Adrenal gland (tissue), 19 donors: ENCODE measurements at places on chromosomes 6 and 20. TPM values are rescaled to one million over a fixed set of nuclear protein-coding genes. Genes with fewer than 3 reads are reported as not detected.

- H3K27ac ChIP-seq, result no peak overlapping the region
- peaks cover 3% of the 10 kb centered on the region for H3K4me1 ChIP-seq
- DNase-seq, result peak; percentile 61
Observed at GRCh38 chr6:3913077-3913957, 64.1 kb downstream of the FAM50B start.

DNA sequence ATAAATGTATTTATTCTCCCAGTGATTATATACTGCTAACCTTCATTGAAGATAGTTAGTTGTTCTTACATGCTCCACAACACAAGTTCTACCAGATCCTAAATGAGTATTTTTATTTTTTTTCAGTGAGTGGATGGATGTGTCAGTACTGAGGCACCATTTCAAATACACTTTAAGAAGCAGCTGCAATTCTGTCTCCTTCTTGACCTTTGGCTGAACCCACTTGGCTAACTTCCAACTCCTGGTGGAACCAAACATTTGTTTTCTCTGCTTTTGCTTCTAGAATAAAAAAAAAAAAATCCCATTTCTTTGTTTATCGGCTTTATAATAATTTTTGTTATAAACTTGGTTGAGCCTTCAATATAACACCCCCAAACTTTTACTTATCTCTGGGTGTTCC lies 458.3 kb upstream of the MAP3K7 start:
- peak; percentile 23 for DNase-seq
- H3K4me3 ChIP-seq, result no peak overlapping the region
- no peaks in the 10 kb centered on the region for H3K36me3 ChIP-seq
- H3K4me1 ChIP-seq, result no peaks in the 10 kb centered on the region
- no peak overlapping the region for H3K27ac ChIP-seq
- no peaks in the 10 kb centered on the region for H3K27me3 ChIP-seq

DNA sequence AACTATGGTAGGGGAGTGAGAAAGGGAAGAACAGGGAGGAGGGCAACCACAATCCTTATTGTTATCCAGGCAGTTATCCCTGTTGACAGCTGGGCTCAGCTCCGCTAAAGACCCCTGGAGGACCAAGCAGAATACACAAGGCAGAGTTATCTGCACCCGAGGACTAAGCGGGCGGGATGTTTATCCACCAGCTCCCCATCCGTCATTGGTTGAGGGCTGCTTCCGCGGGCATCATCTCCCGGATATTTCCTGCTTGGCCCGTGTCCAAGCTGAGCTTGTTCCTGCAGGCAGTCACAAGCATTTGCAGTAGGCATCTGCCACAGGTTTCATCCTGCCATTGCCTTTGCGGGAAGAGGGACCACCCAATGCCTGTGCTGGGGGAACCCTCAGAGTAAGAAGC lies 102.1 kb downstream of the DLGAP4 start:
- no peaks in the 10 kb centered on the region for H3K4me1 ChIP-seq
- DNase-seq, result peak; percentile 43
- H3K27me3 ChIP-seq, result no peaks in the 10 kb centered on the region
- no peaks in the 10 kb centered on the region for H3K36me3 ChIP-seq
- H3K27ac ChIP-seq, result no peak overlapping the region

DNA sequence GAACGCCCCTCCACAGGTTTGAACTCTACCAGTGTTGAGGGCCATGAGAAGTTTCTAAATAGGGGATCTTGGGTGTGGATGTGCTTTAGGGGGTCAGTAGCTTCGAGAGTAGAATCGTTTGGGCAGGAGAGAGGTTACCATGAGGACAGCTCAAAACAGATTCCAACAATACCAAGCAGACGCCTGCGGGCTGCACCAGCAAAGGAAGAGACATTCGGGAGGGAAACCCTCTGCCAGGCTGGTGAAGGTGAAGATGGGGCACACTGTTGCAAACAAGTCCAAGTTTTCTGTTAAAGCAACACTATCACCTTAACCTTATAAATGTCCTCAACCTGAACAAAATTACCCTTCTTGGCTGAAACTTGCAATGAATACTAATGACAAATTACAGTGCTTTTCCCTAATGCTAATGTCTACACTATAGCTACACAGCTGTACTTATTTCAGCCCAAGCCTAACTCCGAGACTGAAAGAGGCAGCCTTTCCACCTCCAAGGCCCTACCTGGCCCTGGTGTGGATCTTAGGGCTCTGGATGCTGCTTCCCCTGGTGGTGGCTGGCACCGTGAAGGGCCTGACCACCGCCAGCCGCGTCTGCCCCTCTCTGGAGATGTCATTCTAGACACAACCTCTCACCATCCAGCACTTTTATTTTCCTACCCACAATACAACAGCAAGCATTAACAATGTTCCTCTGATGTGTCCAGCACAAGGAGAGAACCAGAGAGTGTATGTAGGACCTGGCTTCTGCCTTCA lies 80.1 kb downstream of the DLL1 start:
- no peak for DNase-seq
- no peaks in the 10 kb centered on the region for H3K4me1 ChIP-seq
- no peak overlapping the region for H3K27ac ChIP-seq
- no peaks in the 10 kb centered on the region for H3K36me3 ChIP-seq
- no peak overlapping the region for H3K4me3 ChIP-seq

DNA sequence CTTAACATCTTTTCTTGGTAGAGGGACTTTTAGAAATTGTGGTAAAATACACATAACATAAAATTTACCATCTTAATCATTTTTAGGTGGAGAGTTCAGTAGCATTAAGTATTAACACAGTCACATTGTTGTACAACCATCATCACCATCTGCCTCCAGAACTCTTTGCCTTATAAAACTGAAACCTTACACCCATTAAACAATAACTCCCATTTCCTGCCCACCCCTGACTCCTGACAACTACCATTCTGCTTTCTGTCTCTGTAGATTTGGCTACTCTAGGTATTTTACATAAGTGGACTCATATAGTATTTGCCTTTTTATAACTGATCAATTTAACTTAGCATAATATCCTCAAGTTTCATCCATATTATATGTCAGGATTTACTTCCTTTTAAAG lies 88.7 kb downstream of the ZHX3 start:
- no peak for DNase-seq
- H3K4me1 ChIP-seq, result peaks cover 21% of the 10 kb centered on the region
- H3K27ac ChIP-seq, result no peak overlapping the region
- H3K27me3 ChIP-seq, result no peaks in the 10 kb centered on the region
- H3K4me3 ChIP-seq, result no peak overlapping the region

DNA sequence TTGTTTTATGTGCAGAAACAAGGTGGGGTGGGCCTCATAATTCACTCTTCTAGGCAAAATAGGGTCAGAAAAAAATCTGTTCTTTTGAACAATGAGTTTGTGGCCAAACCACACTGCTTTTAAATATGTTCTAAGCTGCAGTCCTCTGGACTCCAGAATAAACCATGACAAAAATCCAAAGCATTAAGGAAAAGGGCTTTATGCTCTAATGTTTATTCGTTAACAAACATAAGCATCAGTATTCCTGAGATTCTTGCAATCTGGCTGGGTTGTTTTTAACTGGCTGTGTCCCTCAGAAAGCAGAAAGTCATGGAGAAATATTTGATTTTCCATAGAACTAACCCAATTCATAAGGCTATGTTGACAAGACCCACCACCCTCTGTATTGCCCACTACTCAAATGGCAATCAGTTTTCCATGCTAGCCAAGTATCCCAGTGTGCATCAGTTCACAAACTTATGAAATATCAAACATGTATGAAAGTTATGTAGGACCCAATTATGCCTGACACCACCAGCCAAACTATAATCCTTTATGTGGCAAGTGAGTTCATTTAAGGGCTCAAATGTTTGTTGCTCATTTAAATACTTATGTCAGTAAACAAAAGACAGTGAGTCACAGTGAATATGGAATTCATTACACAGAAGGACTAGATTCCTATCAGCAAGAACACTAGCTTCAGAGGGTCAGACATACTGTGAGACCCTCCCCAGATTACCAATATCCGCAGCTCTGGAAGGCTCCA lies 45.1 kb downstream of the PKHD1 start:
- H3K27me3 ChIP-seq, result no peaks in the 10 kb centered on the region
- no peak overlapping the region for H3K27ac ChIP-seq
- no peaks in the 10 kb centered on the region for H3K36me3 ChIP-seq
- H3K4me1 ChIP-seq, result no peaks in the 10 kb centered on the region

SYTL3 gene
- total RNA-seq, result 2.0 TPM

TSHZ2 gene
- 73.4 TPM for total RNA-seq
